ENCODE measurements at places on chromosomes 6 and 20. TPM values are rescaled to one million over a fixed set of nuclear protein-coding genes. Genes with fewer than 3 reads are reported as not detected.
A peak's percentile ranks its signal among the peaks of the same experiment; 100 is the strongest.

DNA sequence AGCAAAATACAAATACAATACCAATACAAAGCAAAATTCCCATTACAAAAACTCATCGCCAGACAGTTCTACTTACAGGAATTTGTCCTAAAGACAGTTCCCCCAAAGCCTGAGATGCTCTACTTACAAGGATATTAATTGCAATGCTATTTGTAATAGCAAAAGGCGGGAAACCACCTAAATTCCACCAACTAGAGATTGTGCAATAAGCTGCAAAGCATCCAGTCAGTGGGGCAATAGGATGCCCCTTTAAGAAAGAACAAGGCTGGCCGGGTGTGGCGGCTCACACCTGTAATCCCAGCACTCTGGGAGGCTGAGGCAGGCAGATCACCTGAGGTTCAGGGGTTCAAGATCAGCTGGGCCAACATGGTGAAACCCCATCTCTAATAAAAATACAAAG is 39.1 kb downstream of the FAM209B start:
- no peak for DNase-seq

GRCh38 chr6:159030168-159030567 is 14.6 kb downstream of the TAGAP start:
- no peak for DNase-seq

DNA sequence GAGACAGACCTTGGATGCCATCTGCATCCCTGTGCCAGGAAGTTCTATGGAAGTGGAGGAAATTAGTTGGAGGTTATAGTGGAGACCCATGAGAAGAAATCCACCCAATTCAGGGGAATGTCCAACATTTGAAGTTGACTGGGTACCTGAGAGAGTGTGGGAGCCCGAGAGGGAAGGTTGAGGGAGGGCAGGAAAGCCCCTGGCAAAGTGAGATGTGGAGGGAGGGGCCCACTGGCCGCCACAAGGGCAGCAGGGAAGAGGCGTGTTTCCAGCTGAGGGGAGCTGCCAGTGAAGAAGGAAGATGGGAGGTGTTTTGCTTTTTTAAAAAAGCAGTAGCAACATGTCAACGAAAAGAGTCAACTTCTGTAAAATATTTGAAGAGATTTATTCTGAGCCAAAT is 16.3 kb upstream of the SERPINB9 start:
- DNase-seq: no peak

The ZBTB2 gene
- 13.0 TPM for total RNA-seq

The PAX1 gene
- total RNA-seq: not detected

DNA sequence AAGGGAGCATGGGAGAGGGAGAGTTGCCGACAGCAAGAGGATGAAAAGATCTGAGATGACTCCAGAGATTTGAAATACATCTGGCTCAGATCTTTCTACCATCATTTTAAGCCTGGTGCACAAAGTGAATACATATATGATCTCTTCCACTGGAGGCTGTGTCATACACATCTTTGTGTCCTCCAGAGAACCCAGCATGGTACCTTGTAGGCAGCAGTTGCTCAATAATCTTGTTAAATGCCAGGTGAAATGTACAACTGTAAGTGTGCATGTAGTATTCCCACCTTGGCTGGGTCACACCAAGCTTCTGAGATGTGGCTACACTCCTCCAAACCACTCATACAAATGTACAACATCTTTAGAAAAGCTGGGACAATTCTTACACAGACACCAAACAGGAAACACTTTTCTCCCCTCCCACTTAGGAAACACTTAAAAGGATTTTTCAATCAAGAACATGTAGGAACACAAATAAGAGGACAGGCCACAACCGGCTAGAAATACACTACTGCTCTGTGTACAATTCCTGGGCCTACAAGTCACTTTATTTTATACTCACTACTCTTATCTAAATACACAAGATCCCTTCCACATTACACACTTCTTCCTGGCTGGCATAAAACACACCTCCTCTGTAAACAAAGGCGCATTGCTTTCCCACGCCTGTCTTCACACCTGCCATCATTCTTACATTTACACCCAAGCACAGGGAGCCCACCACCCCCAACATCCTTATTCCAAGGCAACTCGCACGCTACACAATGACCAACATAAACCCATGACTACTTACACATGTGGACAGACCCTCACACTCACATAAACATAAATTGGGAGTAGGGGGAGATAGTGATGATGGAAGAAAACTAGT is 3.8 kb upstream of the IER3 start:
- DNase-seq: no peak

GRCh38 chr6:62808565-62809293 is 402.5 kb upstream of the FKBP1C start:
- DNase-seq: no peak

- no peak for DNase-seq
Observed at GRCh38 chr6:79646561-79646960, 15.4 kb downstream of the SH3BGRL2 start.

The OLIG3 gene
- not detected for total RNA-seq

The HLA-F gene
- 157 TPM for total RNA-seq

DNA sequence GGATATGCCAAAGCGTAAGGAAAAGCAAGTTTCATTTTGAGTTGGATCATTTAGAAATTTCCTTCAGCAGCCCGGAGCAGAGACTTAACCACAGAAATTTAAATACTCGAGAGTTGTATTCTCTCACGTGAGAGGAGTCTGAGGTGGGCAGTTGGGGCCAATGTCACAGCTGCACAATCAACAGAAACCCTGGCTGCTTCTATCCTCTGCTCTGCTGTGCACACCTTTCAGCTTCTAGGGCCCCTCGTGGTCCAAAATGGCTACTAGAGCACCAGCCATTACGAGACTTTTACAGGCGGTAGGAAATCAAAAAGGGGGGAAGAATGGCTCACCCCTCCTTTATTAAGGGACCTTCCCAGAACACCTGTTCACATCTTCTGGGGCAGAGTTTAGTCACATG is 153.9 kb downstream of the TAF4 start:
- DNase-seq: no peak

GRCh38 chr6:75115481-75115880 is 90.4 kb downstream of the COL12A1 start:
- no peak for DNase-seq

The RIMS4 gene
- total RNA-seq: 3.2 TPM

DNA sequence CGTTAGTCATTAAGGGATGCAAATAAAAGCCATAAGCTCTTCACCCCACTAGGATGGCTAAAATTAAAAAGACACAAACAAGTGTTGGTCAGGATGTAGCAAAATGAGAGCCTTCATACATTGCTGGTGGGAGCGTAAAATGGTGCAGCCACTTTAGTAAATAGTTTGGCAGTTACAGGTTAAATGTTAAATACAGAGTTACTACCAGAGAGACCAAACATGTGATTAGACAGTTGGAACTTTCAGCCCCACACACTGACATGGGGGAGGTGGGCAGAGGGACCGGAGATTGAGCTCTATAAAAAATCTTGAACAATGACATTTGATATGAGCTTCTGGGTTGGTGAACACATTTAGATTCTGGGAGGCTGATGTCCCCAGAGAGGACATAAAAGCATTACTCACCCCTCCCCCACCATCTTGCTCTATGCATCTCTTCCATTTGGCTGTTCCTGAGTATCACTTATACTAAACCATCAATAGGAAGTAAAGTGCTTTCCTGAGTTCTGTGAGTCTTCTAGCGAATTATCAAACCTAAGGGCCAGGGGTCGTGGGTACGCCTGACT is 20.4 kb upstream of the ZNF318 start:
- no peak for DNase-seq

The EPPIN gene
- not detected for total RNA-seq

DNA sequence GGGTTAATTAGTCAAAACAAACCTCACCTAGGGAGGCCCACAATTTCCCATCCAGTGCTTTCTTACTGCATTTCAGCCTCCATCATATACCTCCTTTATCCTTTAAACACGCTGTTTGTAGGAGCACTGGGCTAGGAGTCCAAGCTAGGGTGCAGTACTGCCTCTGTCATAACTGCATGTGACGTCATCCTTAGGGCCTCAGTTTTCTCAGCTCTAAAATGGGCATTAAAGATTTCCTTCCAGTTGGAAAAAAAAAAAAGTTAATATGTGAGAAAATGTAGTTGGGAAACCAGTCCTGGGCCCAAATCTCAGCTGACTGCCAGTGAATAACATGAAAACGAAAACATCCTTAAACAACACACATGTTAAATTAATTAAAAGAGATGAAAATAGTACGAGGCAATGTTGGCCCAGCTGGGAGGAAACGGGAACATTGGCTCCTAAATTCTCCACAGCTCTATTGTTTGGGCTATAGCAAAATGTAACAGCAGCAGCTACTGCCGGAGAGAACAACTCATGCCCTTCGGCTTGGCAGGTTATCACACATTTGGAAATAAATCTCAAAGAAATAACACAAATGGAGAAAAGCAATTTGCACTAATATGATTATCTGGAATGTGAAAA is 79.9 kb upstream of the CCDC167 start:
- DNase-seq: no peak

The TP53TG5 gene
- total RNA-seq: not detected

DNA sequence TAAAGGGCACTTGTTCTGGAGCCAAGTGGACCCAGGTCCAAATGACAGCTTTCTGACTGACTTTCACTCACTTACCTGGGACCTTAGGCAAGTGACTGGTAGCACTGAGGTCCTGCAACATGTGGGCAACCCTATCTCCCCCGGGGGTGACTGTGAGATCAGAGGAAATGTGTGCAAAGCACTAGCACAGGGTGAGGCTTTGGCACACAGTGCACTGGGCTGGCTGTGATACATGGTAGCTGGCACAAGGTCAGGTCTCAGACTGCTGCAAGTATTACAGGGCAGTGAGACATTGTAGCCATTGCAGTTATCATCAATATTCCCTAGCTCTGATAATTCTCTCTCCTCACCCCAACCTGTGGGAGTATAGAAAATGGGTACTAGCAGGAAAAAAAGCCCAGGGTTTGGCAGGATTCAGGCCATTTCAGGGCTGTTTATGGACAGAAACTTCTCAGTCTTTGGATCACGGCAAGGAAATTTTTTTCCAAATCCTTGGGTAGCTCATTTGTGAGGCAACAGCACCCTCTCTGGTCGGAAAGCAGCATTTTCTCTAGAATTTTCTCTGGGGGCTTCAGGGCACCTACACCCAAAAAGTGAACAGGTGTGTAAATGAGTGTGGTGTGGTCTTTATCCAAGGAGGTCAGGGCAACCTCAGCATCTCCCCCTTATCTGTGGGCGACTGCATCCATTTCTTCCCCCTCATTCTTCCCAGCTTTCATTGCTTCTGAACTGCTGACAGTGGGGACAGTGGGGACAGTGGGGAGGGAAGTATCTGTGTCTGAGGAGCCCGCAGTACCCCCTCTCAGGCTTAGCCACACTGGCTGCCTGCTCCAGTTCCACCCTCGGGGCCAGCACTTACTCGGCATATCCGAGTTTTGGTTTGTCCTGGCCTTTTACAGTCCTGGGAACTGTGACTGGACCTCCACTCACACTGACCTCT is 148.7 kb upstream of the PHACTR3 start:
- DNase-seq: no peak

The MSH5 gene
- 11.2 TPM for total RNA-seq

The RIPPLY2 gene
- total RNA-seq: not detected

GRCh38 chr20:56343861-56344381 is 14.9 kb upstream of the FAM210B start:
- DNase-seq: peak; percentile 76

The SLPI gene
- 966 TPM for total RNA-seq

GRCh38 chr20:64211874-64212658 is 43.5 kb upstream of the PCMTD2 start:
- peak; percentile 78 for DNase-seq

The SMPDL3A gene
- total RNA-seq: 19.6 TPM

DNA sequence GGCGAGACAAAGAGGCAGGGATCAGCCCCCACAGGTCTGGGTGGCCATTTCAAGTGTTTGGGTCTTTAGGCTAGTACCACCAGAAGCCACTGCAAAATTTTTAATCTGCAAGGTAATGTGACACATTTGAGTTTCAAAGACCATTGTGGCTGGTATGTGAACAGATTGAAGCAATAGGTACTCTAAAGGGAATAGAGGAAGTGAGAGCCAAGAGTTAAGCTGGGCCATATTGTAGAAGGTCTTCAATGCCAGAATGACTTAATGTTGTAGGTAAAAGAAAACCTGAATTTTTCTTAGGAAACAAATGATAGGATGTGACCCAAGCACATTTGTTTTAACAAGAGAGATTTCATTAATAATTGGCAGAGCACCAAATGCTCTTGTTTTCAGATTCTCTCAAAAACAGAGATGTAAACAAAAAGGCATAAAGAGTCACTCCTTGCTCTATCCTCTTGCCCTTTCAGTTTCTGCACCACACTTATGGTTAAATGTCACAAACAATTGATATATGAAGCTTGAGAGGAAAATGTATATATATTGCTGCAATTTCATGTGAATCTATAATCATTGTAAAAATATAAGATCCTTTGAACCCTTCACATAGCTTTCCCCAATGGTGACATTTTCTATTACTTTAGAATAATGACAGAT is 307.1 kb upstream of the PLN start:
- no peak for DNase-seq

The CCN2 gene
- 229 TPM for total RNA-seq

DNA sequence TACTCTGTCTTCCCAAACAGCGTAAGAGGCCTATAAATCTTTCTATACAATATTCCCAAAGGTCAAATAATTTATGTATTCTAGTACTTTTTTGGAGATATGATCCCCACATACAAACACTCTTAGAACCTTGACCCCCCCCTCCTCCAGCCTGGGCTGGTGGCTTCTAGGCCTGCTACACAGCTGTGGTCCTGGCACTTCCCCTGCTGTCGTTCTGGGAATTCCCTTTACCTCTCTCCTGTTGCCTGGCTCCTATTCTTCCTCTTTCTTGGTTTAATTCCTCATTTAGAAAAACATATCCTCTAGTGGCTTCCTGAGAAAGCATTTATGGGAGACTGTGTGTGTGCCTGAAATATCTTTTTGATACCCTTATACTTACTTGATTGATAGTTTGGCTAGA is 4.1 kb upstream of the TXLNB start:
- DNase-seq: no peak

GRCh38 chr6:140833408-140833807 is 1299.3 kb upstream of the GJE1 start:
- DNase-seq: no peak

The ATP6V1G2 gene
- 0.75 TPM for total RNA-seq

DNA sequence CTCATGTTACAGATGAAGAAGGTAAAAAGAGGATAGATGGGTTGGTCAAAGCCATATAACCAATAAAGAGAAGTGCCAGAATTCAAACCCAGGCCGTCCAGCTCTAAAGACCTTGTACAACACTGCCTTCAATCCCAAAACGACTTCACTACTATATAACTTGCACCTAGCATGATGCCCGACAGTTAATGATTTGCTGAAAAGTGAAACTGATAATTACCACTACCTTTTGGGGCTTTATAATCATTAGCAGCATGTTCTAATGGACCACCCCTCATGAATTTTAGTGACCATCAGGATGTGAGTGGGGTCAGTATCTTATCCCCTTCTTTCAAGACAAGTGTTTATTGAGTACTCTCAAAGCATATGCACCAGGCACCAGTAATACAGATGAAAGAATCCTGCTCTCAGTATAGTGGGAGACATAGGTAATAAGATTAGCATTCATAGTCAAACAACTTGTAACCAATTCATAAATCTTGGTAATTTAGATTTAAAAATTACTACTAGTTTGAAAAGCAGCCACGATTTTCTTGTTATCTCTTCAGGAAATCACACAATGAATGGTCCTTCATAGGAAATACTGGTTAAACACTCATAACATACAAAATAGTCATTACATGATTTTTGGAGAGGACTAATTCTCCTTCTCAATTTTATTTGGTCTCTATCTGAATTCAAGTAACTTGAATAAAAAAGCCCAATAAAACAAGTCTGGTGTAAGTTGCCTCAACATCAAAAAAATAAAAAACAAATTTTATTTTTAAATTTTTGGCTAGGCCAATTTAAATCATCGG is 98.0 kb downstream of the EPB41L2 start:
- DNase-seq: no peak

GRCh38 chr6:116087437-116088027 is 13.1 kb upstream of the NT5DC1 start:
- DNase-seq: no peak

The VWA7 gene
- 3.4 TPM for total RNA-seq

The ARHGAP18 gene
- total RNA-seq: 60.8 TPM

All from upper lobe of right lung (tissue), 1 donor.